Bronchial epithelial cell (primary cell): ENCODE measurements at places on chromosomes 3 and 15. TPM values are rescaled to one million over a fixed set of nuclear protein-coding genes. Genes with fewer than 3 reads are reported as not detected.

GRCh38 chr3:8954938-8955763, 8.1 kb downstream of the RAD18 start:
- no peak for DNase-seq

OR5H2 gene
- not detected in 2 replicates for total RNA-seq

CCR4 gene
- not detected in 2 replicates for total RNA-seq

GRCh38 chr3:172268868-172269267, 179.4 kb downstream of the GHSR start:
- no peak for DNase-seq

DNA sequence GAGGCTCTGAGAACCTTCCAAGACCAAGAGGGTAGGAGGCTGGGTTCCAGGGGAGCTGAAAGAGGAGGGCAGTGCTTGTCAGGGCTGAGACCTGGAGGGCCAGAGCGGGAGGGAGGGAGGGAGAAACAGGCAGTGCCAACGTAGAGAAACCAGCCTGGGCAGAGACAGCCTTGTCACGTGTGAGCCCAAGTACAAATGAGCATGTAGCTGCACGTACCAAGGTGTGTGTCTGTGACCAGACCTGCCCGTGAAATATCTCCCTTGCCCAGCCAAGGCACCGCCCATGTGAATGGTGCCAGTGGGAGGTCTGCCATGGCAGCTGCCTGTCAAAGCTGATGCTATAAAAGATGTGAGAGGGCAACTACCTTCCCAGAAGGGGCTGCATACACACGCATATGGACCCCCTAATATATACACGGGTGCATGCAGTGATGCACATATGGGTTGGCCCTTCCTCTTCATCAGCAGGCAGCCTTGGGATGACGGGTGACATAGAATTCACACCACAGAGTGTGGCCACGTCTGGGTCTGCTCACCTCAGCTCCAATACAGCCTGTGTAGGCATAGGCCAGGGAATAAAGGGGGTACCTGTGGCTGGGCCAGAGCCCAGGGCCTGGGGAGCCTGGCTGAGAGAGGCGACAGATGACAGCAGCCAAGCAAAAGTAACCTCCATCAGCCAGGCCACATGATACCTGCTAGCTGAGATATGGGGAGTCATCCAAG, 7.8 kb upstream of the CTDSPL start:
- DNase-seq: peak; percentile 98
